Activated CD8-positive, alpha-beta T cell treated with anti-CD3 and anti-CD28 coated beads, Interleukin-2, amount 10 ng/mL, durations not matched to agents 7 days and 5 days (primary cell): ENCODE measurements at places on chromosomes 3 and 15. TPM values are rescaled to one million over a fixed set of nuclear protein-coding genes. Genes with fewer than 3 reads are reported as not detected.

The ZNF619 gene
- total RNA-seq, result 8.5 TPM

The GOLGA8T gene
- total RNA-seq, result 0.94 TPM

The VWA5B2 gene
- total RNA-seq, result not detected

The SAMMSON gene
- not detected for total RNA-seq

DNA sequence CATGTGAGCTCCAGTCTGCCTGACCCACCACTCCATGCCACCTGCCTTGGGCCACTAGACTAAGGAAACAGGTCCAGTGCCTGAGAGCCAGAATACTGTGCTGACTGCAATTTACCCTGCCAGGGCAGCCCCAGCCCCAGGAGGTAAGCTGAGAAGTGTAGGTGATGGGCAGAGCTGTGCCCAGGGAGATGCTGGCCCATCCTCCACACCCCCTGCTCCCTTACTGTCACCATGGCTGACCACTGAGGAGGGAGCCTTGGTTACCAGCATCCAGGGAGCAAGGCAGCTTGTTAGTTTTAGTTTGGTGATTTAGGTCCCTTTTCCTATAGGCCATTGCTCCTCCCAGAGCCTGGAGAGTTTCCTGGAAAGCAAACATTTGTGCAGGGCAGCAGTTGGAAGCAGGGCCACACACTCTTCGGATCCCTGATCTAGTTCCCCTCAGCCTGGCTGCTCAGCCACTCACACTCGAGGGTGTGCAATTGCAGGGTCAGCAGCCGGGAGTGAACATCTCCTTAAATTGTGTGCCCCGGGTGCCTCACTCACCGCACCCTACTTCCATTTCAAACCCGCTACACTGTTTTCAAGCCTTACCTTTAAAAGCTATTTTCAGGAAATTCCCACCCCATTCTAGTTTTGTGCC lies 2.0 kb downstream of the GALNT15 start:
- H3K4me3 ChIP-seq, result no peak overlapping the region
- H3K27ac ChIP-seq, result no peak overlapping the region
- no peak for DNase-seq
- H3K4me1 ChIP-seq, result no peaks in the 10 kb centered on the region
- peaks cover 23% of the 10 kb centered on the region for H3K27me3 ChIP-seq

DNA sequence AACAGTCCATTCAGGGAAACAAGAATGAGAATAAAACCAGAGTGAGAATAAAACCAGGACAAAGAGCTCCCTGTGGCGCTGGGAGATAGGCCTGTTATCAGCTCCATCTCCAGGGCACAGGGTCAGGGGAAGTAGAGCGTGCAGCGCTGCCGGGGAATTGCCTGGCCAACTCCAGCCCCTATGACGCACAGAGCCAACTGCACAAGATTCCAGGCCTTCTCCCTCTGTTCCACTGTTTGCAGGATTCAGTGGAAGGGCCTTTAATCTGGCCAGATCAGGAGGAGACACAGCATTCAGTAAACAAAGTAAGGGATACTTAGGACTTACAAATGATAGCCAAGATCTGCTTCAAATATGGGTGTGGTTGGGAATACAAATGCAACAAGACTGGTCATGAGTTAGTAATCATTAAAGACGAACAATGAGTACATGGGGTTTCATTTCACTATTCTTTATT lies 49.4 kb downstream of the ITGB5 start:
- H3K4me3 ChIP-seq, result no peak overlapping the region
- no peaks in the 10 kb centered on the region for H3K36me3 ChIP-seq
- DNase-seq, result no peak
- peaks cover 14% of the 10 kb centered on the region for H3K4me1 ChIP-seq
- peaks cover 37% of the 10 kb centered on the region for H3K27me3 ChIP-seq

- H3K4me1 ChIP-seq, result no peaks in the 10 kb centered on the region
- H3K27ac ChIP-seq, result no peak overlapping the region
- DNase-seq, result no peak
- no peak overlapping the region for H3K4me3 ChIP-seq
- no peaks in the 10 kb centered on the region for H3K27me3 ChIP-seq
These were observed 340.3 kb downstream of the SLC9A9 start for GRCh38 chr3:143507735-143508580.
